ENCODE measurements at places on chromosomes 5 and 9. TPM values are rescaled to one million over a fixed set of nuclear protein-coding genes. Genes with fewer than 3 reads are reported as not detected.

GRCh38 chr5:151224372-151224771 lies 480 bp upstream of the CCDC69 start:
- no peak for DNase-seq

DNA sequence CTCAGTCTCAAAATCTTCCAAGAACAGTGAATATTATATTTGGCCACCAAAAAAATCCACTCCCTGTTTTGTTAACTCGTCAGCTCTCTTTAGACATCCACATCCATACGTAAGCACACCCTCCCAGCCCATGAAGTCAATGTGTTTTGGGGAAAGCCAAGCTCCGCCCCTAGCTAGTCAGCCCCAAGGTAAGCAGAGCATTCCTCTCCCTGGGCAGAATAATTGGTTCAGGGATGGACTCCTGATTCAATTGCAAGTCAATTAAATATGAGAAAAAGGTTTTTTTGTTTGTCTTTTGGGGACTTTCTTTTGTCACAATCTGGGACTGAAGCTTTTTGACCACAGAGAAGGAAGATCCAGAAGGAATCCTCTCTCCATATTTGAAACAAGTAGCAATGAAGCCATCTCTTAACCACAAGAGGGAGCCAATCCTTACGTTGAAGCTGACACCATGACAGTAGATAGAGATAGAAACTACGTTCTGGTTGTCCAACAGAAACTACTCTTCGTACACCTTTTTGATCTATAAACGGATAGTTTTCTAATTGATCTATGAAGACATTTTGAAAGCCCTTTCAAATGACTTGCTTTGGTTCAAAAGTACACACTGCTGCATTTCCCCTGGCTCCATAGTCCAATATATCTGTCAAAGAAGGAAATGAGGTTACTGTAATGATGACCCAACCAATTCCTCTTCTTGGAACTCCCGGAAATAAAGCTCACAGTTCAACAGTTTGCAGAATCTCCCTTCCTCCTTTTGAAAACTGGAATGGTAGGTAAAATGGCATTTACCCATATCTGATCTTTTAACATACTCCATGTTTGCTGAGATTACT lies 166.4 kb downstream of the TLE1 start:
- peak; percentile 20 for DNase-seq

GRCh38 chr5:163578652-163579051 lies 73.2 kb downstream of the MAT2B start:
- no peak for DNase-seq

DNA sequence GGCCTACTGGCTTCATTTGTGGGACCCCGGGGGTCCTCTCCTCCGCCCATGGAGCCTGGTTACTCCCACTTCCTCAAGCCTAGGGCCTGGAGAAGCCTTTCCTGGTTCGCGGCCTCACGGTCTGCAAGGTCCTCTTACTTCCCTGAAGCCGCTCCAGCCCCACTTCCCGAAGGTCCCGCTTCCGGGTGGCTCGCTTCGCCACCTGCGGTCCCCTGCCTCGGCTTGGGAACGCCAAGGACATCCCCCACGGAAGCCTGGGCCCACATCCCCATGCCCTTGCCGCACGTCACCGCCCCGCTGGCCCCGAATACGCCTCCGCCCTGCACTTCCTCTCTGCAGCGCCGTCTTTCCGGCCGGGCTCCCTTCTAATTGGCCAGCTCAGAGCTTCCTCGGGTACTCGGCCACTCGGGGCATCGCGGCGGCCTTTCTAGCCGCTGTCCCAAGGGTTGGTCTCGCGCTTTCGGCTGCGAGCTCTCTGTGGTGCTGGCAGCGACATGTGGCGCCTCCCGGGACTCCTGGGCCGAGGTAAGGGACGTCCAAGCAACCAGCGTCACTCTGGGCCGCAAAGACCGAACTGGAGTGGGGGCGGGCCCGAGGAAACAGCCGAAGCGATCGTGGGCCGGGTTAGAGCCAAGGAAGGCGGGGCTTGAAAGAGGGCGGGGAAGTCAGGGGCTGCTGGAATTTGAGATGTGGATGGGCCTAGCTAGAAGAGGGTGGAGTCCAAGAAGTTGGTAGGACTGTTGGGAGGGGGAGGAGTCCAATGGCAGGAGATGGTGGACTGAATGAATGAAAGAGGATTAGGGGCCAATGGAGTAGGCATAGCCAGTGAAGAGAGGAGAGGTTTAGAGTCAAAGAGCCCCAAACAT lies at the start of gene DELE1:
Gene DELE1, plus strand, starts transcription at position 424 of the 866 bp plus-strand sequence. Its CDS starts 71 bp downstream, at position 495.
- DNase-seq, result peak; percentile 88

The LNPEP gene
- total RNA-seq, result 98.3 TPM

DNA sequence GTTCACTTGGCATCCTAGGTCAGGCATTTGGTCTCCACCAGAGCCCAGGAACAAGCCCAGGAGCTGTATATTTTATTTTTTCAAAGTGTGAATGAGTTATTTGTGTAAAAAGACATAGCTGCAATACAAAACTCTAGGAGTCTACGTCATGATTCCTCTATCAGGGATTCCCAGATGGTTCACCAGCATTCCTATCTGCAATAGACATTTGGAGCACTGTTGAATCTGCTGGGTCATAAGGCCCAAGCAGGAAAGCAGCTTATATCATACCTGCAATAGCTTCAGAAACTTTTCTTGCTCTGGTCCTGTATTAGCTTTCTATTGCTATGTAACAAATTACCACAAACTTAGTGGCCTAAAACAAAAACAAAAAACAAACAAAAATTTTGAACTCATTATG lies 16.7 kb upstream of the DELE1 start:
- DNase-seq, result no peak

GRCh38 chr5:49953-50544 lies 41.9 kb upstream of the PLEKHG4B start:
- no peak for DNase-seq

DNA sequence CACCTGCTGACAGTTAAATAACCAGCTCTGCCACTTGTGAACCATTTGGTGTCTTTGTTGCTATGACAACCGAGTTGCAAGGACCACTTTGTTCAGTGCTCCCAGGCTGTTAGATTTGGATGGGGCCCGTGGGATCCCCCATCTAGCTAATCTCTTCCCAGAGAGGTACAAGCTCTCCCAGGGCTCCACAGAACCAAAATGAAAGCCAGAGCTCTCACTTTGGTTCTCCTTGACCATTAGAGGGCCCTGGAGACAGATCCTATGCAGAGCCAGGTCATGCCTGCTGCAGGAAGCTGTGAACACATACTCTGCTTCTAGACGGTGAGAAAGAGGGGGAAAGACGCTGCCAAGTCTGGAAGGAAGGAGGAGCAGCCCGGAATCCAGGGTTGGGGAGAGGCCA lies 224.6 kb downstream of the GABBR2 start:
- DNase-seq, result peak; percentile 74

The OTULINL gene
- 35.0 TPM for total RNA-seq

DNA sequence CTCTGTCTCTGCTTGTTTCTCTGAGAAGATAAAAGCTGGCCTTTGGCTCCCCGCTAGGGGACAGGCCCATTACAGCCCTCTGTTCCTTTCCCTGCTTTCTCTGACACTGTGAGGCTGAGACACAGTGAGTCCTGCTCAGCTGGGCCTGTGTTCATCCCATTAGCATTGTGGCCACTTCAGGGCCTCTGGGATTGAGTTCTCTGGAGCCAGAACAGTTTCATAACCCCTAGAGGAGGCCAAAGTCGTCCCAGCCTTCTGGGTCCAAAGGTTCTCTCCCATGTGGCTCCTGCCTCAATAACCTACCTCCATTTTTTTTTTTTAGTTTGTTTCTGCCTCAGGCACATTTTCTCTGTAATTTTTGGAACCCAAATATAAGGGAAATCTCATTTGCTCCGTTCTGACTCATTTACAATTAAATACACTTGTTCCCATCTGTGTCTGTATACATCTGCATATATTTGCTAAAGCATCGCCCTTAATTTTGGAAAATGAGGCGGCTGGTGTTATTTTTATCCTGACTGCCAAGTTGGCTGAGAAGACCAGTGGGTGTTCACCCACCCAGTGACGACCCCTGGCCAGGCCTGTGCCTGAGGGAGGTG lies 27.3 kb upstream of the CTNNA1 start:
- no peak for DNase-seq

GRCh38 chr5:128825826-128826225 lies 139.5 kb upstream of the SLC27A6 start:
- DNase-seq, result no peak

The ZDHHC11 gene
- total RNA-seq, result 14.3 TPM

The FBP1 gene
- total RNA-seq, result 1.0 TPM

DNA sequence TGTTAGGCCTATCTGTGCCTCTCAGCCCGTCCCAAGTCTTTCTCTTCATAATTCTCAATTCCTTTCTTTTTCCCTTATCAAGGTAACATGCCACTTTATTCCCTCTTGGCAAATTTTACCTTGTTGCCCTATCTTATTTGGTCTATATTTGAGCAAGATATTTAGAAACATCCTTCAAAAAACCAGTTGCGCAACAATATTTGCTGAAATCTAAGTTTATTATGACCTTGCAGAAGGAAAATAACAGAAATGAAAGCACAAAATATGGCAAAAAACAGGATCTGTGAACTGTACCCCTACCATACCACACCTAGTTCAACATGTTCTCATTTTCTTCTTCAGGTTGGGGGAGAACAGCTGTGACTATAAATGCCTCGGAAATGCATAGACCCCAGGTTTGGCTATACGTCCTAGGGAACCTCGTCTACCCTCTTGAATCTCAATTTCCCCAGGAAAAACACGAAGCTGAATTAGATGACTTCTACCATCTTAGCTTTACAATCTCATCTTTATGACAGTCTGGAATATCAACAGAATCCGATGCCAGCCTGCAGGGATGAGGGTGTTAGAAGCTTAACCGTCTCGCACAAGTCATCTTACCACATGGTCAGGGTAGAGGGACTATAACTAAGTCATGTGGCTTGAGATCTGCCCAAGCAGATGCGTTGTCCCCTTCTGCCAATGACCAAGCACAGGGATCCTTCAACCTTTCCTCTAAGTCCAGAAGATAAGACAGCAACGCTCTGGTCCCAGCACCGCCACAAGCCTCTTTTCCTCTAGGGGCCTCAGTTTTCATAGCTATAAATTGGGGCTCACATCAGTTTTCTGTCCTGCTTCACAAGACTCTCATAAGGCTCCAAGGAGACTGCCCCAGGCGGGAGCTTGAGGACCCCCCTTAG lies 1.3 kb downstream of the LCP2 start:
- DNase-seq, result no peak

DNA sequence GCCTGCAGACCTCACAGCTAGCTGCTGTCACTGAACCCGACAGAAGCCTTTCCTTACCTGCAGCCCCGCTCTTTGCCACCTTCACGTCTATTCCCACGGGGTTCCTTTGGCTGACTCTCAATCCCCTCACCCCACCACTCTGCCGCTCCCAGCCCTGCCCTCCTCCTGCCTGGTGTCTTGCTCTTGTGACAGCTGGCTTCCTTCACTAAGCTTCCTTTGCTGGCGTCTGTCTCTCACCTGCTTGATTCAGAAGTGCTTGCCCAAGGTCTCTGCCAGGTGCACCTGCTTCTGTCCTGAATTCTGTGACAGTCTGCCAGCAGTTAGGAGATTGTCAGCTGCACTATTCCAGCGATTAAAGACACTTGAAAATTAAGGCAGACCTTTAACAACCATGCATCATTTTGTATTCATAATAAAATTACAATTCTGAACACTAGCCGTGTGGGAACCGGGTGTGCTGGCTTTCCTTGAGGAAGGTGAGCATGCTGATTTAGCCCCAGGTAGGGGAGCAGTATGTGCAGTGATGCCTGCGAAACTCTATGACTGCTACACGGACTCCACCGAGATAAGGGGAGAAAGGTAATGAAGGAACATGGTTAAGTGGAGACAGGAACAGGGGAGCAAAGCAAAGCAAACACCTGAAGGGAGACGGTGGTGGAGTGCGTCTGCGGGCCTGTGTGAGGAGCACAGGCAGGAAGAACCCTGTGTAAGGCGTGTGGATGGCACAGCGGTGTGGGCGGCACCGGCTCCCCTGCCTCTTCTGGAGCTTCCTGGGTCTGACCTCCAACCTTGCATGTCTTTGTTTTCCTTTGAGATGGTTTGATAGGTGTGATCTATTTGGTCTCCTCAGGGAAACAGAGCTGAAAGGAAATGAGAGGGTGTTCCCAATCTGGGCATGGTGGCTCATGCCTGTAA lies 80.1 kb upstream of the CACNA1B start:
- no peak for DNase-seq

The FRMPD1 gene
- total RNA-seq, result 2.7 TPM

GRCh38 chr9:34123682-34124081 lies 2.8 kb downstream of the DCAF12 start:
- DNase-seq, result no peak

DNA sequence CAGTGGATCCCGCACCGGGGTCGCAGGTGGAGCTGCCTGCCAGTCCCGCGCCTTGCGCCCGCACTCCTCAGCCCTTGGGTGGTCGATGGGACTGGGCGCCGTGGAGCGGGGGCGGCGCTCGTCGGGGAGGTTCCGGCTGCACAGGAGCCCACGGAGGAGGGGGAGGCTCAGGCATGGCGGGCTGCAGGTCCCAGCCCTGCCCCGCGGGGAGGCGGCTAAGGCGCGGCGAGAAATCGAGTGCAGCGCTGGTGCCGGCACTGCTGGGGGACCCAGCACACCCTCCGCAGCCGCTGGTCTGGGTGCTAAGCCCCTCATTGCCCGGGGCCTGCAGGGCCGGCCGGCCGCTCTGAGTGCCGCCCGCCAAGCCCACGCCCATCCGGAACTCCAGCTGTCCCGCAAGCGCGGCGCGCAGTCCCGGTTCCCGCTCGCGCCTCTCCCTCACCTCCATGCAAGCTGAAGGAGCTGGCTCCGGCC lies 120.6 kb upstream of the MEF2C start:
- DNase-seq, result no peak

DNA sequence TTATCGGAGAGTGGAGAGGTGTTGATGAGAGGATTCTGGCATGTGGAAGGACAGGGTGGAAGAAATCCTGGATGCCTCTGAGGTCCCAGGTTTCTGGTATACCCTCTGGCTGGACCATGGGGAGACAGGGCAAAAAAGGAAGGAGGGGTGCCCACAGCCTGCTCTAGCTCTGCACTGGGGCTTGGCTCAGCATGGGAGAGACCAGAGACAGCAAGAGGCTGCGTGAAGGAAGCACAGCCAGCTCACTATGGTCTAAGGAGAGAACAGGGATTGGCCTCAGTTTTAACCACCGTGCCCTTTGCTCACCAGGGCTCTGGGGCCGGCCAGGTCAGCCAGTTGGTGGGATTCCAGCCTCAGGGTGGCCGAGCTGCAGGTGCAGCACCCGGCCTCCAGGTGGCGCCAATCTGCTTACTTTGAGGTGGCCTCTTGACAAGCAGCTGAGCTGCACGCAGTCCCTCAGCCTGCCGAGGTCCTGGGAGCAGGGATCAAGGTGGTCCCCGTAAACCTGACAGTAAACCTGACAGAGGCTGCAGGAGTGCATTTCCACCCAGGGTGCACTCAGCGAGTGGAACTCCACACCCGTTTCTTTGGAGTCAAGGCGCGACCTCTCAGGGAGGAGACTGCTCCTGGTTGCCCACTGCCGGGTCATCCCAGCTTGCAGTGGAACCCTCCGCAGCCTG lies 25.0 kb upstream of the SPTLC1 start:
- no peak for DNase-seq

GRCh38 chr9:4106081-4106759 lies 193.6 kb downstream of the GLIS3 start:
- DNase-seq, result no peak

GRCh38 chr5:6202149-6202967 lies 176.0 kb downstream of the MED10 start:
- DNase-seq, result peak; percentile 65

The FBXL7 gene
- 6.9 TPM for total RNA-seq
